ENCODE measurements at places on chromosomes 4 and X. TPM values are rescaled to one million over a fixed set of nuclear protein-coding genes. Genes with fewer than 3 reads are reported as not detected.

DNA sequence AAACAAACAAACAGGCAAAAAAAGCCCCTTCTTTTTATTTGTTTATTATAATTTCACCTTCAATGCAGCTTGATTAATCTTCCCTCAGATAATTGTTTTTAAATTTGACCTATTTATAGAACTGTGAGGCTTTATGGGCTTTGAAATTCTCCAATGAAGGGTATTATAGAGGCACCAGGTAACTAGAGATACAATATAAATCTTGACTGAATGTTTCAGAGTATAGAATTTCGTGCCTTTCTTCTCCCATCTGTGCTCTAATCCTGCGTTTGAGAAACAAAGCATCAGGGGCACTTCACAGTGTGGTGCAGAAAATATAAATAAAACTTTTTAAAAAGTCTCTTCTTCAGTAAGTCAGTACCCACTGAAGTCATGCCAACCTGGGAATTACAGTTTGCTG lies 120.9 kb downstream of the ANKRD50 start:
- DNase-seq, result no peak

- DNase-seq, result no peak
These were observed 174.9 kb upstream of the MXRA5 start for GRCh38 chrX:3521396-3521795.

DNA sequence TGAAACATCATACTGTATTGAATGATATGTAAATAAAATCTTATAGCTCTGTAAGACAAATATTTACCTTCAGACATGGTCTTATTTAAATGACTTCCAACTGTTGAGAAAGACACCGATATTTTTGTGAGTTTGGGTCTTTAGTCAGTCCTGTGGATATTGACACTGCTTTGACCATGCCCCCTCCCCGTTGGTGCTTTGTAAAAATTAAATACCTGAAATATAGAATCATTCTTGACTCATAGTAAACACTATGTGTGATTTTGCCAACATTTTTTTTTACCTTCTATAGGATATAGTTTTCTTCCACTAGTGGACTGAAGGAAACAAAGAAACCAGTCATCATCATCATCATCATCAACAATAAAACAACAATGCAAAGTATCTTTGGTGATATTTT lies 114.3 kb upstream of the HS3ST1 start:
- no peak for DNase-seq

- DNase-seq, result no peak
These were observed 1.9 kb downstream of the CHRNA9 start for GRCh38 chr4:40337051-40337450.

DNA sequence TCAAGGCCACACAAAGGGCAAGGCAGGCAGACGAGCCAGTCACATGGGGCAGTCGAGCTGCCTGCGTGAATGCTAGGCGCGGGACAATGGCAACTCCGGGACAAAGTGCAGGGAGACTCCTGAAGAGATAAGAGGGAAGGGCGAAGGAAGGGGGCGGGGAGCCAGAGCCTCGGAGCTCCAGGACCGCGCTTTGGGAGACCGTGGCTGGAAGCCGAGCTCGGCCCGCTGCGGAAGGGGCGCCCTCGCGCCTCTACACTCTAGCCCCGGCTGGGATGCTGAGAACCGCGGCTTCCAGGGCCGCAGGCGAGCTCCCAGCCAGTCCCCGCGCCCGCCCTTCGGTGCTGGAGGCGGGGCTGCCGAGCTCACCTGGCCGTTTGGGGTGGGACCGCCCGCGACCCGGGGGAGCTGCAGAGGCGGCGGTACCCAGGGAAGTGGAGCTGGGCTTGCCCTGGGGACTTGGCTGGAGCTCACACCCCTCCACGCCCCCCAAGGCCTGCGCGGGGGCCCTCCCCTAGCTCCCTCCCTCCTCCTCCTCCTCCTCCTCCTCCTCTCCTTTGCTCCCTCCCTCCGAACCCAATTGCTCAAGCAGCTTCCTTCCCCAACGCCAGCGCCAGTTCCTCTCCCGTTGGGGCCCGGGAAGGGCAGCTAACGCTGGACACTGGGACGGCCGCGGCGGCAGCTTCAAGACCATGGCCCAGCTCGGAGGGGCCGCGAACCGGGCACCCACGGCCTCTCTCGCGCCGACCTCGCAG lies at the start of gene SOWAHD:
Gene SOWAHD (plus strand): TSS at position 610 of the 752 bp plus-strand sequence. CDS start 80 bp downstream, at position 690.
- DNase-seq, result peak; percentile 6

GRCh38 chr4:73753215-73753614 lies 12.8 kb downstream of the CXCL8 start:
- DNase-seq, result no peak

- DNase-seq, result peak; percentile 41
These were observed 9.6 kb downstream of the HAUS7 start for GRCh38 chrX:153460826-153461225.

DNA sequence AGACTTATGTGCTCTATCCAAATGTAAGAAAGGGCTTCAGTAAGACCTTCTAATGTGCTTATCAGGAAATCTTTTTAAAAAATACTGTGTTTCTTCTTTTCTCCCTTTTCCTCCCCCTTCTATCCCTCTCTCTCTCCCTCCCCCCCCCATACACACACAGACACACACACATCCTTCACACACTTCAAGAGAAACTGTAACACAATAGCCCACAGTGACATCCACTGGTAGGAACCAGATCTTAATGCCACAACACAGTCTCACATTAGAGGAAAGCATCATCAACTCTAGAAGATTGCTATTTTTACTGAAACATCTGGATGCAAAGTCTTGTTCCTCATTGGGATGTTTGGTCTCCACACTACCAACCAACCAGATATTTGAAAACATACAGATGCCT lies 4.6 kb downstream of the PCDH19 start:
- no peak for DNase-seq

- DNase-seq, result peak; percentile 61
These were observed 18.2 kb upstream of the ABLIM2 start for GRCh38 chr4:8176547-8177399.

DNA sequence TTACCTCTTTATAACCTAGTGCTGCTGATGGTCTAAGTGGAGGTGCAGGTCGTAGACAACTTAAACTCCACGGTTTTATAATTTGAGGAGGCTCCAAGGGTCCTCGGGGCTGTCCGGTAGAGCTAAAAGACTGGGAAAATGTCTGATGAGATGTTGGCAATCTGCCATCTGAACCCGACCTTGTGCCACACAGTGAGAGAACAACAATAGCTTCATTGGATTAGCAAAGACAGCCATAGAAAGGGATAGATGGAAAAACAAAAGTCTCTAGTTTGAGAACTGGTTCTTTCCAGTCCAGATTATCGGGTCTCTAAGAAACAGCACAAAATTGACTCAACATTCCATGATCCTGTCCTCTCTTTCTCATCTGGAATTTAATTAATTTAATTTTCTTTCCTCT lies 31.6 kb downstream of the CD40LG start:
- no peak for DNase-seq

DNA sequence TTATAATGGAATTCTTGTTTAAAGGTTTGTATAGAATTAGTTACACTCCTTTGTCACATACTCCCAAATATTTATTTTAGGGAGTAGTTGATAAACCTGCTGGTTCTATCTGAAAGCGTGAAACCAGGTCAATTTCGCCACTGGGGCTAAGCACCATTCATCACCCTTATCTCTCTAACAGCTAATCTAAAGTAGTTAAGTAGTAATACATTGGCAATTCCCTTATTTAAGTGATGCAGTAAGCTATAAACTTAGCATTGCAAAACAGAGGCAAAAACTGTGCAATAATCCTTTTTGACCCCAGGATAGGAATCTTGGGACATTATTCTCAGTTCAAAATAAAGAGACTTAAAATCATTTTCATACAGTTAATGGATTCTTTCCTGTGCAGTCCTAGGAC lies 33.7 kb upstream of the PTPN13 start:
- no peak for DNase-seq

DNA sequence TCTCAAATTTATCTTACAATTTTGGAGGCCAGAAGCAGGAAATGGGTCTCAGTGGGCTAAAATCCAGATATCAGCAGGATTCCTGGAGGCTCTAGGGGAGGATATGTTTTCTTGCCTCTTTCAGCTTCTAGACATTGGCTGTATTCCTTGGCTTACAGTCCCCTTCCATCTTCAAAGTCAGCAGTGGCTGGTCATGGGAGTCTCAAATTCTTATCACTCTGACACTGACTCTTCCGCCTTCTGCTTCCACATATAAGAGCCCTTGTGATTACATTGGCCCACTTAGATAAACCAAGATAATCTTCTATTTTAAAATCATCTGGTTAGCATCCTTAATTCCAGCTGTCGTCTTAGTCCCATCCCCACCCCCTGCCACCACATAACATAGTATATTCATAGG lies 113.0 kb downstream of the PCDH7 start:
- DNase-seq, result no peak

- no peak for DNase-seq
These were observed 157.9 kb downstream of the MAGEB5 start for GRCh38 chrX:26373829-26374228.

- no peak for DNase-seq
These were observed 7.1 kb upstream of the NEIL3 start for GRCh38 chr4:177302371-177303100.

- no peak for DNase-seq
These were observed 171.1 kb downstream of the LARP7 start for GRCh38 chr4:112808001-112808400.

GRCh38 chr4:159046683-159047082 lies 56.2 kb upstream of the RAPGEF2 start:
- DNase-seq, result no peak

DNA sequence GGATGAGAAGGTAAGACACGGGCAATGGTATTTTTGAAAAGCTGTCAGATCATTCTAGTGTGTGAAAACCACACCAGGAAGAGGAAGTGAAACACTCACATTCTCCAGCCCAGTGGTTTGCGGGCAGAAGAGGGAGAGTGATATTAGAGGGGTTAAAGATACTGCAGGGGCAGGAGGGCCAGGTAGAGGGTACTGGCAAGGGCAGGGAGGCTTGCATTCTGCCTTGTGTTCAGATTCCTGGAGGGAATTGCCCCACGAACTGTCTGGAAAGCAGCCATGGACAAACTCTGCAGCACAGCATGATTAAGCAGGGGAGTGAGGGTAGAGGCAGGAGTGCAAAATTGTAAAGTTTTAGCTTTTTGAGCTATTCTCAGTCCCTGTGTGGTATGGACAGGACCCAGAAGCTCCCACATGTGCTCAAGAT lies 30.9 kb downstream of the NIPAL1 start:
- DNase-seq, result peak; percentile 41

DNA sequence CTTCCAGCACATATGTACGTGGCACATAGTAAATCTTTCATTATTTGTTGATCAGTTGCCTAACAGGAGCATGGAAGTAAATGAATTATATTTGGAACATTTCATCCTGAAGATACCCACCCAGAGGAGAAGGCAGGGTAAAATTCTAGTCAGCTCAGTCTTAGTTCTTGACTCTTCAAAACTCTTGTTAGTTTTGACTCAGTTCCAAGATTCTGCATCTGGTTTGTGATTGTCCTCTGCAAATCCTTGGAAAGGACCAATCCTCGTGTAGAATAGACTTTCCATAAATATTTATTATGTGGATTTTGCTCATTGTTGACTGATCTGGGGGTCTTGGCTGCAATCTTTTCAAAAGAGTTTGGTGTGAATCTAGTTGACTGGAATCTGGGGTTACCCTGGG lies 257.5 kb upstream of the FAT1 start:
- DNase-seq, result no peak

DNA sequence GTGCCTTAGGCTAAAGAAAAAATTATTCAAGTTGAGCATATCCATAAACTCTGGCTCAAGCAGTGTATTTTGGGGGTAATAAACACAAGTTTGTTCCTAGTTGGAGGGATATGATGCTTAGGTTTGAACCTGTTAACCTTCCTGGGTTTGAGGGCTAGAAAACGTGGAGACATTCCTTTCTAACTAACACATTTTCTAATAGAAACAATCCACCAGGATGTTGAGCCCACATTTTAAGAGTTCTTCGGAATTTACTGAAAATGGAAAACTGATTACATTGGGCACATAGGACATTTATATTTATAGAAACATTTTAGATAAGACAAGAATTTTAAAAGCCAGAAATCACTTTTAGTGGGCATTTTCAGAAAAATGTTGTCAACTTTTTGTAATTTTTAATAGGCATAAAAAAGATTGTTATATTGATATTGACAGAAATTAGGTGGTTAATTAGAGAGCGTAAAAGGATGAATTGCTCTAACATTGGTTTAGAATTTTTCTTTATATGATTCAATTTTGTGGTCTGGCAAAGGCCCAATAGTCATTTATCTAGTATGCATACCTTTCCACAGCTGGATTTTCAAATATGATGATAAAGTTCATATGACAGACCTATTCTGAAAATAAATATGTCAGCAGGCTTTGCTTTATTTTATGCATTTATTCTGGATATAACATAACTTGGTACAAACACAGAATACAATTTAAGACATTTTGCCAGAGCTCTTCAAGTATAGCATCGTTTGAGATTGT lies 49.2 kb downstream of the CEP44 start:
- DNase-seq, result no peak

The DNAAF6 gene
- not detected for total RNA-seq

The ADRA2C gene
- total RNA-seq, result 1.1 TPM

The C1QTNF7 gene
- not detected for total RNA-seq

The IGBP1 gene
- 47.1 TPM for total RNA-seq

The HERC5 gene
- total RNA-seq, result 12.0 TPM

The NAA11 gene
- total RNA-seq, result 10.9 TPM

All from Daoy (cell line).